Activated CD8-positive, alpha-beta memory T cell treated with anti-CD3 and anti-CD28 coated beads, Interleukin-2, amount 10 ng/mL, durations not matched to agents 7 days and 5 days (primary cell): ENCODE measurements at places on chromosomes 1 and 21.
A peak's percentile ranks its signal among the peaks of the same experiment; 100 is the strongest.

GRCh38 chr21:18387994-18388393 is 15.6 kb downstream of the TMPRSS15 start:
- DNase-seq: no peak

DNA sequence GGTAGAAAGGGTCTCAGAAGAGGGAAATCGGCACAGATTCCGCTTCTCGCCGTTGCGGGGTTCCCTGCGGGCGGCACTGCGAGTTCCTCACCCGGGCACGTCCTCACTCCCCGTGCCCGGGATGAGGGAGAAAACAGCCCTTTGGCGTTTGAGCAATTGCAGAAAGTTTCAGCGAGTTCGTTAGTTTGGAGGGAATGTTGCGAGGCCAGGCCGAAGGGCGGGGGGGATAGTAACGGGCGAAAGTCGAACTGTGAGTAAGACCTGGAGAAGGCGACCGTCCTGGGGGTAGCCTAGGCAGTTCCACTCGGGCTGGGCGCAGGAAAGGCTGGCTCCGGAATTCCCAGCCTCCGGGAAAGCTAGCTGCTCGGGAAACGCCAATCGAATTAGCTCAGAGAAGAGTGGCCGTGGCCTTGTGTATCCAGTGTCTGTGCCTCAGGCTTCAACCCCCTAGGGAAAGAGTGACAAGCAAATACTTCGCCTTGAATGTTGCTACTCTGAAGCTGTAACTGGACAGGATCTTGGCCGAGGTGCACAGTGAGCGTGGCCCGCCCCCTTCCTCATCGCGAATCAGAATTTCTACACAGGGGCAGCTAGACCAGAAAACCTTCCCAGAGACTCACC is 787 bp downstream of the PTGFR start:
- DNase-seq: no peak

DNA sequence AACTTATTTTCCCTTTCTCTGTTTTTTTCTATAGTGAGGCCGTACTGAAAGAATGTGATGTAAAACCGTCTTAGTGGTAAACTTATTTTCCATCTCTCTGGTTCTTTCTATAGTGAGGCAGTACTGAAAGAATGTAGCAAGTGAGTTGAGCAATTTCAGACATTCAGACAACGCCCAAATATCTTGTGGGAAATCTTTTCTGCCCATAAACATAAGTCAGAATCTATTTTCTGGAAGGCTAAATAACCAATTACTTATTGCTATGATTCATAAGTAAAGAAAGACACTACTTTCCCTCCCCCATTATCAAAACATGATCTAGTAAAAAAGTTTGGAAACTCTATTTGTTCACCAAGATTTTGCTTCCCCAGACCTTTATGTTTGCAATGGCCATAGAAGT is 18.8 kb upstream of the SCCPDH start:
- DNase-seq: no peak

DNA sequence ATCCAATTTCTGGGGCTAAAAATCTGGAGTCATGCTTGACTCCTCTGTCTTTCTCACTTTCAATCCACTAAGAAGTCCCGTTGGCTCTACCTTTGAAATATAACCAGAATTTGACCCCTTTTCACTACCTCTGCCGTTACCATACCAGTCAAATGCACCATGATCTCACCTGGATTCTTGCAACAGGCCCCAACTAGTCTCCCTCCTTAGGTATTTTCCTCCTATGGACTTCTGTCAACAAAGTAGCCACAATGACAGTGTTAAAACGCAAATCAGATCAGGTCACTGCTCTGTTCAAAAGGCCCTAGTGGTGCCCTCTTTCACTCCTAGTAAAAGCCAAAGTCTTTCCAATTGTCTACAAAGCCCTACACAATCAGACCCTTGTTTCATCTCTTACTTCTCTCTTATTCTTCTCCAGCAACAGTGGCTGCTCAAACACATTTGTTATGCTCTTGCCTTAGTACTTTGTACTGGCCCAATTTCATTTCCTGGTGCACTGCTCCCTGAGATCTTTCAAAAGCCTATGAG is 35.7 kb upstream of the AGL start:
- DNase-seq: no peak

GRCh38 chr21:33355996-33356395 is 31.2 kb downstream of the IFNAR1 start:
- no peak for DNase-seq

DNA sequence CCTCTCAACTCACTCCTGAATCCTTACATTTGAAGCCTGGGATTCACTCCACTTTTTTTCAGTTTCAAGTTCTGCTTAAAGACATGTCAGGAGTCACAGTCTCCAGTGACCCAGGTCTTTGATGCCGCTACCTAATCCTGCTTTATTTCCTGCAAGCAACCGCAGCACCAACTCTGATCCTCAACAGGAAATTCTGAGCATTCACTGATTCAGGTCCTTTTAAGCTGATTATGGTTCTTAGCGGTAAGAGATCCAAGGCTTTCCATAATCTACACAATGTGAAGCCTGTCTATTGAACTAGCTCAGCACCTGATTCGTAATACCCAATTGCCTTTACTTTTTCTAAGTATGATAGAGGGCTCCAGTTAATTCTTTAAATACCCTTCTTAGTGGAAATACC is 43.7 kb upstream of the PIGC start:
- no peak for DNase-seq

GRCh38 chr1:206839857-206840256 is 25.6 kb upstream of the IL20 start:
- no peak for DNase-seq

GRCh38 chr1:244992833-244993232 is 128.5 kb upstream of the HNRNPU start:
- no peak for DNase-seq

DNA sequence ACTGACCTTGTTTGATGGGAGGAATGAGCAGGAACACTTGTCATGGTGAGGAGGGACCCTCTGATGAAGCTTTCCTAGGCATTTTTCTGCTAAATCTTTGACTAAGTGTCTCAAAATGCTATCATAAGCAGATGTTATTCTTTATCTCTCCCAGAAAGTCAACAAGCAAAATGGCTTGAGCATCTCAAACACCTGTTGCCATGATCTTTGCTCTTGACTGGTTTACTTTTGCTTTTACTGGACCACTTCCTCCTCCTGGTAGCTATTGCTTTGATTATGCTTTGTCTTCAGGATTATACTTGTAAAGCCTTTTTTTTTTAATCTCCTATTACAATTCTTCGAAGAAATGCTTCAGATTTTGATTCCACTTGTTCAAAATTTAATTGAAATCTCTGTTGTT is 157.4 kb downstream of the GPR52 start:
- no peak for DNase-seq

DNA sequence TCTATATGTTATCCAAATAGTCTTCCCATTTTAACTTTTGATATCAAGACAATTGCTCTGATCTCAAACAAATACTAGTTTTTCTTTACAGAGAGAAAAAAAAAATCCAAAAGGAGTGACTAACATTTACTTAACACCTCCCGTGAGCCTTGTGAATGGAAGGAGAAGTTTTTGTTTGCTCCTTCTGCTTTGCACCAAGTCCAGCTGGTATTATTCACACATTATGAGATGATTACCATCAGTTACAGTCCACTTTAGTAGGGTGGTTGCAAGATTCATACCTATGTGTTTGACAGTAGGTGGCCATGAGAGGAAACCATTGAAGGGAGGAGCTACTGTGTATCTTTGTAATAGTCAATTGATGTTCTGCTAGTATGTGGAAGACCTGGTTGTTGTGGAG is 443.4 kb upstream of the ZP4 start:
- DNase-seq: no peak

GRCh38 chr1:99227056-99227897 is 37.0 kb upstream of the PLPPR4 start:
- DNase-seq: no peak

- peak; percentile 56 for DNase-seq
Measured at GRCh38 chr1:8431019-8431418, 113.1 kb downstream of the SLC45A1 start.

DNA sequence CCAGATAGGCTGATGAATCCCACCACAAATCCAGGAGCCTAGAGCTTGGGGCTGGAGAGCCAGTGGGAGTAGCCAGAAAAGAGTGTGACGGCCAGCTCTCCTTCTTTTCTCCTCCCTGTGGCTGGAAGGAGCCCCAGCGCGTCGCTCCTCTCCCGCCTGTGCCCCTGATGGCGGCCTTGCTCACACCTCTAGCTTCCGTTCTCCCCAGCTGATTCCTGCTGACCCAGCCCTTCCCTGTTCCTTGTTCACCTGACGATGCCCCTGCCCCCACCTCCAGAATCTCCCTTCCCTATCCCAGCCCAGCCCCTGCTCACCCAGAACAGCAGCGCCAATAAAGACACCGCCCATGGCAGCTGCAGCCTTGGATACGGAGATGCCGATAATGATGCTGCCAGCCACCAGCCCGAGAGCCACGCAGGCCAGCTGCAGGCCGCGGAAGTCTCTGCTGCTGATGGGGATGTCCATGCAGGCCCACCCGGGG is 656 bp downstream of the KNCN start:
- no peak for DNase-seq

DNA sequence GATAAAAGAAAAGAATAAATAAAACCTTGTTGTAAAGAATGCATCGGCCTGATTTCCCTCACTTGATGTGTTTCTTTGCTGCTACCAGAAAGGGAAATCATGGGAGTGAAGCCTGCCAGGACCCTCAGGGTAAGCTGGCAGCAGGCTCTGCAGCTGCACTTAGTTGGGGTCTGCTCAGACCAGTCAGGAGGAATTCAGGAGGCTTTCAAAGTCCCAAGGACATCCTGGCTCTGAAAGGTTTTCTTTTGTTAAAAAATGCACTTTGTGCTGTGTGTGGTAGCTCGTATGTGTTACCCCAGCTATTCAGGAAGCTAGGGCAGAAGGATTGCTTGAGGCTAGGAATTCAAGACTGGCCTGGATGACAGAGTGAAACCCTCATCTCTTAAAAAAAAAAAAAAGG is 254.8 kb downstream of the ZNF648 start:
- DNase-seq: no peak

DNA sequence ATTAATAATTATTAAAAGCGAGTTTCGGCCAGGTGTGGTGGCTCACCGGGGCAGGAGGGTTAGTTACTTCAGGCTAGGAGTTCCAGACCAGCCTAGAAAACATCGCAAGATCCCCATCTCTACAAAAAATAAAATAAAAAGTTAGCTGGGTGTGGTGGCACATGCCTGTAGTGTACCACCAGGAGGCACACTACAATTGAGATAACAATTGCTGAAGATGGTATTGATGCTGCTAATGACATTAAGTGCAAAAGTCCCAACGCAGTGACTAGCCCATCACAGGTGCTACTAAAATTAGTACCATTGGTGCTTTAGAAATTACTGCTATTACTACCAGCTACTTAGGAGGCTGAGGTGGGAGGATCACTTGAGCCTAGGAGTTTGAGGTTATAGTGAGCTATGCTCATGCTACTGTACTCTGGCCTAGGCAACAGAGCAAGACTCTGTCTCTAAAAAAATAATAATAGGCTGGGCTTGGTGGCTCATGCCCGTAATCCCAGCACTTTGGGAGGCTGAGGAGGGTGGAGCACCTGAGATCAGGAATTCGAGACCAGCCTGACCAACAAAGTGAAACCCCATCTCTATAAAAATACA is 156.6 kb downstream of the GREM2 start:
- no peak for DNase-seq

GRCh38 chr1:204321051-204321450 is 38.7 kb downstream of the PLEKHA6 start:
- DNase-seq: no peak

GRCh38 chr1:203380420-203381150 is 29.7 kb upstream of the FMOD start:
- DNase-seq: no peak

DNA sequence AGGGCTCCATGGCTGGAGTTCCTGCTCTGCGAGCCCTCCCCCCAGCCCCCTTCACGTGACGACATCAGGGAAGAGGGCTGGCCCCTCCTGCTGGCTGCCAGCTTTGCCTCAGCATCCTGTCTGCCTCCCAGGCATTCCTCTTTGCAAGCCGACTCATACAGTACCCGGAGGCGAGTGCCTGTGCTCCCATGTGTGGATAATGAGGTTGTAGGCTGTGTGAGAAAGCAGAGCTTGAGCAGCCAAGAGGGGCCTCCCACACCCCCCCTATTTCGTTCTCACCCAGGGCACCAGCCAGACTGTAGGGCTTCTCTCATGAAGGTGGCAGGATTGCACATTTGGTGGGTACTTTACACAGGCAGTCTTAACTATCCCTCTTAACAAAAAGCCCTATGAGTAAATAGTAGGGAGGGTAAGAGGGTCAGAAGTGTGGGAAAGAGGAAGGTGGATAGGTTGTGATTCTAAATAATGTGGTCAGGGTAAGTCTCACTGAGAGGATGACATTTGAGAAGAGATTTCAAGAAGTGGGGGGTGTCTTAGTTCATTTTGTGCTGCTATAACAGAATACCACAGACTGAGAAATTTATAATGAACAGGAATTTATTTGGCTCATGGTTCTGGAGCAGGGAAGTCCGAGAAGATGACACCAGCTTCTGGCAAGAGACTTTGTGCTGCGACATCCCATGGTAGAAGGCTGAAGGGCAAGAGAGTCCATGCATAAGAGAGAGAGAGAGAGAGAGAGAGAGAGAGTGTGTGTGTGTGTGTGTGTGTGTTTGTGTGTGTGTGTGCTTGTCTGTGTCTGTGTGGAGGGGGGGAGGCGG is 113.5 kb downstream of the OMA1 start:
- no peak for DNase-seq

DNA sequence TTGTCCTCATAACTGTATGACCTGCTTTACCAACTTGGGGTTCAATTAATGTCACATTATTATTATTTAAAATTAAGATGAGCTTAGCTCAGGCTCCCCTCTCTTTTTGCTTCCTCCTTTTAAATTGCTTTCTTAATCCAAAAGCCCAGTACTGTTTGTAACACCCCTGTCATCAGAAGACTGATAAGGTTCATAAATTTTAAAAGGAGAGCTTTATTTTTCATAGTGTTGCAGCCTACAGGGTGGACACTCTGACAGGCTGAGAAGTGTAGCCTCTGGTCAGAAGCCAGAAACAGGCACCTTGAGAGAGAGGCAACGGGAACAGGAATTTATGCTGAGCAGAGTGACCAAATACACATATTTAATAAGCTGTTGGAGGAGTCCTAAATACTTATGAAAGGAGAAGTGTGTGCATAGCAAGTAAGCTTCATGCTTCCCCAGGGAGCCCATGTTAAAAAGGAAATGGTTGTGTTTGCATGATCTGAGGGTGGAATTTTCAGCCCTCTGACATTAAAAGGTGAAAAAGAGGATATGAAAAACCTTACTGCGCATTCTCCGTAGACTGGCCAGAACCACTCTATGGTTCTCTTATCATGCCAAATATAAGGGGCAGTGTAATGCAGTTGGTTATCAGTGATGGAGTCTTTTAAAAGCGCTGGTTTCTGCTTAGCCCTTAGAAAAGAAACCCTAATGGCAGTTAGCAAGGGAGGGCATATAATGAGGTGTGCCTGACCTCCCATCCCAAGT is 30.5 kb upstream of the FGGY start:
- no peak for DNase-seq

DNA sequence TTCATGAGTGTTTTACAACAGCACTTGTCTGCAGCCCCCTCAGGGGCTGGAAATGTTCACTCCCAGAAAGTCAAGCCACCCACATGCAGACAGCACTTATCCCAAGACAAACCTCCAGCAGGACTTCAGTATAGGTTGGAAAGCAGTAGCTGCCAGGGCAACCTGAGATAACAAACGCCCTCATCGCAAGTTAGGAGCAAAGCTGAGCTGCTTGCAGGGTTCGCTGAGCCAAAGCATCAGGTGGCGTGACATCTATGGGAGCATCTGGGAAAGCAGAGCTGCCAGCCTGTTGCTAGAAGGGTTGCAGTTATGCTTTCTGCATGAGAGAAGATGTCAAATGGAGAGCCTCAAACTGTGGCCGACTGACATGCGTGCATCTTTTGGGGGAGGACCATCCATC is 4.2 kb upstream of the STXBP3 start:
- DNase-seq: no peak
